GM12865 (cell line): ENCODE measurements at places on chromosomes 12 and 14.

- no peak for DNase-seq
Observed at GRCh38 chr12:132030367-132031038, 80.8 kb downstream of the EP400 start.

- peak; percentile 91 for DNase-seq
Observed at GRCh38 chr12:108360487-108360886, 21.4 kb upstream of the CMKLR1 start.

DNA sequence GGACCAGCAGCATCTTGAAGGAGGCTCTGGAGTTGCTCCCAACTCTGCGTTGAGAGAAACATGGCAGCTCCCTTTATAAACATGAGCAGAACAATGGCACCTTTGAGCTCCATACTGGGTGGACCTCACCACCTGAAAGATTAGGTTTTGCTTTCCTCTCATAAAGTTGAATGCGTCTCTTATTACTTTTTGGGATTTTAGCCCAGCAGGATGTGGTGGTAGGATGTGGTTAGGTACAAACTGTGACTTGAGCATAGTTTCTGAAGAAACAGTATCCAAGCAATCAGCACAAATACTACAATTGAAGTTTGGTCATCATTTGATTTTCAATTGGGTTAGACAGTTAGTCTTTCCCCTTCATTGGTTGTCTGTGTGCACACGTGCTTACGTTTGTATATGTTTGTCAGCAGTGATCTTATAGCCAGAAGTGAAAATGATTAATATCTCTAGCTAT, at the start of gene PRR4:
Gene PRR4 (minus strand): TSS at position 51 of the 454 bp plus-strand sequence. CDS start 38 bp downstream, at position 13.
- peak; percentile 23 for DNase-seq

DNA sequence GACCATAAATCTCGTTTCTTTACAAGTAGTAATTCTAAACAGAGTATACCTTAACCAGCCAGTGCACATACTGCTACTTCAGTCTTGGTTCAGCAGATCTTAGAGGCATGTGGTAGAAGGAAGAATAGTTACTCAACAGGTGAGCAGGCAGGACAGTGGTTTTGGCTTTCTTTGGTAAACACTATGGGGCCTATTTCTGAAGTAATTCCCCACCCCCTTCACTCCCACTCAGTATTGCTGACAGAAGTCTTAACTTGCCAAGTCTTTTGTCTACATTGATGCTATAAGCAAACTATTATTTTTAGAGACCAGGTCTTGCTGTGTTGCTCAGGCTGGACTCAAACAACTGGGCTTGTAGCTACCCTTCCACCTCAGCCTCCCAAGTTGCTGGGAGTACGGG, 68.5 kb downstream of the FBXO34 start:
- peak; percentile 50 for DNase-seq

- no peak for DNase-seq
Observed at GRCh38 chr12:132824053-132824452, 4.6 kb downstream of the GOLGA3 start.

DNA sequence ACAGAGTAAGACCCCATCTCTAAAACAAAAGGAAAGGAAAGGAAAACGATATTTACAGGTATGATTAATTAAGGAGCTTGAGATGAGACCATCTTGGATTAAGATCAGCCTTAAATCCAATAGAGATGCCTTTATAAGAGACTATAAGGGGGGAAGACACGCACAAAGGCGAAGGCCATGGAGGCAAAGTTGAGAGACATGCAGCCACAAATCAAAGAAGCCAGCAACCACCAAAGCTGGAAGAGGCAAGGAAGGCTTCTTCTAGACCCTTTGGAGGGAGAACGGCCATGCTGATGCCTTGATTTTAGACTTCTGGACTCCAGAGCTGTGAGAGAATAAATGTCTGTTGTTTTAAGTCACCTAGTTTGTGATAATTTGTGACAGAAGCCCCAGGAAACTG, 39.6 kb upstream of the MED13L start:
- no peak for DNase-seq

- peak; percentile 70 for DNase-seq
Observed at GRCh38 chr12:106282457-106283097, 20.0 kb upstream of the TCP11L2 start.
